ENCODE measurements at places on chromosomes 6 and 20.

- peak overlapping the region; percentile 88 for H3K4me3 ChIP-seq
- peak overlapping the region; percentile 83 for H3K27ac ChIP-seq
- H3K4me1 ChIP-seq, result no peaks in the 10 kb centered on the region
Measured at GRCh38 chr6:34424200-34425131, 1.4 kb downstream of the RPS10 start.

GRCh38 chr6:166194914-166195859, 27.5 kb upstream of the TBXT start:
- H3K36me3 ChIP-seq, result no peaks in the 10 kb centered on the region
- DNase-seq, result no peak

- H3K4me1 ChIP-seq, result no peaks in the 10 kb centered on the region
- no peaks in the 10 kb centered on the region for H3K36me3 ChIP-seq
- H3K4me3 ChIP-seq, result no peak overlapping the region
- no peak for DNase-seq
Measured at GRCh38 chr6:131159578-131159977, 24.3 kb downstream of the AKAP7 start.

GRCh38 chr20:48661575-48662455, 166.0 kb downstream of the PREX1 start:
- no peak for DNase-seq
- H3K27ac ChIP-seq, result peak overlapping the region; percentile 43
- H3K4me3 ChIP-seq, result no peak overlapping the region
- H3K4me1 ChIP-seq, result peaks cover 7% of the 10 kb centered on the region
- H3K36me3 ChIP-seq, result peaks cover 25% of the 10 kb centered on the region

DNA sequence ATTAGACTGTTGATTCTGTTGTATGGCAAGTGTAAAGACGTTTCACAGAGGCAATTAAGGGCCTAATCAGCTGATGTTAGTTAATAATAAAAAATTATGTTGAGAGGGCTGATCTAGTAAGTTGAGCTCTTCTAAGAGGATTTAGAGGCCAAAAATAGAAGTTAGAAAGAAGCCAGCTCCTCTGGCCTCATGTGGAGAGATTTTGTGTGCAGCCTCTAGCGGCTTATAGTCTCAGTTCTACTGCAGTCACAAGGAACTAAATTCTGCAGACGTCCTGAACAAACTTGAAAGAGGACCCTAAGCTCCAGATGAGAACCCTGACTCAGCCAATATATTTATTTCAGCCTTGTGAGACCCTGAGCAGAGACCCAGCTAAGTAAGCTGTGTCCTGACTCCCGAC, 498.6 kb downstream of the BTBD3 start:
- H3K4me1 ChIP-seq, result no peaks in the 10 kb centered on the region
- H3K4me3 ChIP-seq, result no peak overlapping the region
- no peaks in the 10 kb centered on the region for H3K36me3 ChIP-seq
- no peak overlapping the region for H3K27ac ChIP-seq
- H3K27me3 ChIP-seq, result no peaks in the 10 kb centered on the region

DNA sequence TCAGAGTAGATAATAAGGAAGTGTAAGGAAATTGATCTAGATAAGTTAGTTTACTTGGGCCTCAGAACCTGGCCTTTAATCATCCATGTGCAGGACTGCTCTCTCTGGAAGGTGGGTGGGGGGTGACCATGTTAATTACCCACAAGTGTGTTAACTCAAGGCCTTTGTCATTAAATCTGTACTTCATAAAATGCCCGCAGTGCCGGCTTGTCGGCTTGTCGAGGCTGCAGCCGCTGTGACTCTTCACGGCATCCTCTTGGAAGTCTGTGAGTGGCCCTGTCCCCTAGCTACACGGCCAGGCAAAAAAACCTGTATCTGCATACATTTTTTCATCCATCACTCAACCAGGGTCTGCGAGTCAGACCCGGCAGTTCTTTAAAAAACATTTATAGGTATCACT, 70.9 kb upstream of the ASCC3 start:
- no peaks in the 10 kb centered on the region for H3K27me3 ChIP-seq
- H3K36me3 ChIP-seq, result no peaks in the 10 kb centered on the region
- no peak overlapping the region for H3K4me3 ChIP-seq

DNA sequence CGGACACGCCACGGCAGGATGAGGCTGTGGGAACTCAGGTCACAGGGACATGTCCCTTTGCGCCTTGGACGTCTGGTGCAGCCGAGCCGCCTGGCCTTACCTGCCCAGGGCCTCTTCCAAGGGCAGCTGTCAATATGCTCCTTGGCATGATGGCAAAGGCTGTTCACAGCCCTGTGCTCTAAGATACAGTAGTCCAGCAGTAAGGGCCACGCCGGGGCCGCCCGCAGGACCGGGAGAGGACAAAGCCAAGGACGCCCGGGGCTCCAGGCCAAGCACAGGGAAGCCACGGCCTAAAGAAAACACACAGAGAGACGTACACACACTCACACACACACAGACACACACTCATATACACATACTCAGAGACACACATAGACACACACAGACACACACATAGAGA, 13.0 kb downstream of the FOXF2 start:
- H3K4me1 ChIP-seq, result no peaks in the 10 kb centered on the region
- H3K4me3 ChIP-seq, result no peak overlapping the region
- no peaks in the 10 kb centered on the region for H3K36me3 ChIP-seq

- H3K4me3 ChIP-seq, result no peak overlapping the region
- H3K4me1 ChIP-seq, result no peaks in the 10 kb centered on the region
- H3K27me3 ChIP-seq, result no peaks in the 10 kb centered on the region
- H3K27ac ChIP-seq, result no peak overlapping the region
- no peaks in the 10 kb centered on the region for H3K36me3 ChIP-seq
Measured at GRCh38 chr20:35571555-35571954, 29.7 kb downstream of the ERGIC3 start.

DNA sequence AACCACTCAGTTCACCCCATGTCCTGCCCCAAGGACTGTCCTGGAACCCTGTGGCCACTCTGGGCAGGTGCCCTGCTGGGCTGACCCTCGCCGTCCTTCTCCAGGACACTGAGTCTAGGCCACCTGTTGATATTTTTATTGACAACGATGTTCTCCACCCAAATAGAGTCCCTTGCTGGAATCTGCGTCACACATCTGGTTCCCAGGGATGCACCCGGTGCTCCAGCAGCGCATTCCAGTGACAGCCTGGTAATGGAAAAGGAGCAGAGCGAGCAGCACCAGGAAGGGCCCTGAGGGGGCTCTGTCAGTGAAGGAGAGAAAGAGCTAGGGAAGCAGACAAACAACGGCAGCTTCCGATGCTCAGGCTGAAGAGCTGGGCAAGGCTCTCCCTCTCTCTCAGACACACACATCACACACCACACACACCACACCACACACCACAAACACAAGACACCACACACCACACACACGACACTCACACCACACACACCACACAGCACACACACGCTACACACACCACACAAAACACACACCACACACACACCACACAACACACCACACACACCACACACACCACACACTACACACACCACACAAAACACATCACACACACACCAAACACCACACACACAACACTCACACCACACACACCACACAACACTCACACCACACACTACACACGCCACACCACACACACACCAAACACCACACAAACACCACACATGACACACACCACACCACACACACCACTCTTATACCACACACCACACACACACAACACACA, 117.9 kb upstream of the THBS2 start:
- H3K4me3 ChIP-seq, result no peak overlapping the region
- H3K4me1 ChIP-seq, result no peaks in the 10 kb centered on the region
- H3K27me3 ChIP-seq, result no peaks in the 10 kb centered on the region
- H3K27ac ChIP-seq, result no peak overlapping the region

DNA sequence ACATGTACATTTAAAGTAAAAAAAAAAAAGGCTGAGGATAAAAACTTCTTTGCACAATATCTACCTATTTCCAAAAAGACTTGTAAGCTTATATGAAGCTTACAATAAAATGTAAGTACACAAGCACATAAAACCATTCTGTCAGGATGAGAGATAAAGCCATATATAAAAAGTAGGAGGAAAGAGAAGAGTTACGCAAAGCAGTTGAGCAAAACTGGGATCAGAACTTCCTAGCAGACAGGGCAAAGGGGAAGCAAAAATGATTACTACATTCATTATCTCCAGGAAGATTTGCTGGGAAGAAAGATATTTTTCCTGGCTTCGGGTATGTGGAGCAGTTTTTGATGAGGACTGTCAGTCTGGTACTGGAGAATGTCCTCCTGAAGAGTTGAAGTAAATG, 198.1 kb downstream of the MTFR2 start:
- DNase-seq, result no peak
- no peaks in the 10 kb centered on the region for H3K36me3 ChIP-seq

- no peaks in the 10 kb centered on the region for H3K36me3 ChIP-seq
- no peaks in the 10 kb centered on the region for H3K4me1 ChIP-seq
- H3K4me3 ChIP-seq, result no peak overlapping the region
- no peak for DNase-seq
Measured at GRCh38 chr20:43789593-43789992, 62.8 kb upstream of the GTSF1L start.

DNA sequence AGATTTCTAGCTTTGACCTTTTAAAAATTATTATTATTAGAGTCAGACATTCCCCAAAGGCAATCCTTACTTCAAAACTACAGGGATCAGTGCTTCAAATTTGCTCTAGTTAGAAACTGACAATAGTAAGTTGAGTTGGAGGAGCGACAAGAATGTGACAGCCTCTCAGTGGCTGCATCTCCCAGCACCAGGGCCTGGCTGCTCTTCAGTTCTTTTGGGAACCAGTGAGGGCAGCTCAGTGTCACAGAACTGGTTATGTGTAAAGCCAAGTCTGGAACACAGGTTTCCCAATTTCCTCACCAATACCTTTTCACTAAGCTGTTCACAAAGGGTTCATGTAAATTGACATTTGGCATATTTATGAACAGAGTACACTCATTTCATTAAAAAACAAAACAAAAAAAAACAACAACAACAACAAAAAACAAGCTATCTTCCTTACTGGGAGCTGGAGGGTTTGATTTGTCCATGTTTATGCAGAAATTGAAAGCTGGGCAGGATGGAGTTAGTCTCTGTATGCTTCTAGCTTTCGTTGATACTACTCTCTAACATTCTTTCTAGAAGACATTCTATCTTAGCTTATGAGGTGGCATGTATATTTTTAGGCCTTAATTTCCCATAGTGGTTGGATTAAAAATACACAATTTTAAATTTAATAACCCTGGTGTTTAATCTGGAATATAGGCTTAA, 95.0 kb downstream of the SAMD5 start:
- no peaks in the 10 kb centered on the region for H3K36me3 ChIP-seq
- no peaks in the 10 kb centered on the region for H3K4me1 ChIP-seq
- no peaks in the 10 kb centered on the region for H3K27me3 ChIP-seq
- DNase-seq, result no peak
- H3K4me3 ChIP-seq, result no peak overlapping the region

GRCh38 chr6:114108119-114109002, 137.4 kb upstream of the HDAC2 start:
- H3K27ac ChIP-seq, result no peak overlapping the region
- no peaks in the 10 kb centered on the region for H3K27me3 ChIP-seq
- peak; percentile 77 for DNase-seq
- H3K4me3 ChIP-seq, result no peak overlapping the region
- H3K4me1 ChIP-seq, result no peaks in the 10 kb centered on the region

DNA sequence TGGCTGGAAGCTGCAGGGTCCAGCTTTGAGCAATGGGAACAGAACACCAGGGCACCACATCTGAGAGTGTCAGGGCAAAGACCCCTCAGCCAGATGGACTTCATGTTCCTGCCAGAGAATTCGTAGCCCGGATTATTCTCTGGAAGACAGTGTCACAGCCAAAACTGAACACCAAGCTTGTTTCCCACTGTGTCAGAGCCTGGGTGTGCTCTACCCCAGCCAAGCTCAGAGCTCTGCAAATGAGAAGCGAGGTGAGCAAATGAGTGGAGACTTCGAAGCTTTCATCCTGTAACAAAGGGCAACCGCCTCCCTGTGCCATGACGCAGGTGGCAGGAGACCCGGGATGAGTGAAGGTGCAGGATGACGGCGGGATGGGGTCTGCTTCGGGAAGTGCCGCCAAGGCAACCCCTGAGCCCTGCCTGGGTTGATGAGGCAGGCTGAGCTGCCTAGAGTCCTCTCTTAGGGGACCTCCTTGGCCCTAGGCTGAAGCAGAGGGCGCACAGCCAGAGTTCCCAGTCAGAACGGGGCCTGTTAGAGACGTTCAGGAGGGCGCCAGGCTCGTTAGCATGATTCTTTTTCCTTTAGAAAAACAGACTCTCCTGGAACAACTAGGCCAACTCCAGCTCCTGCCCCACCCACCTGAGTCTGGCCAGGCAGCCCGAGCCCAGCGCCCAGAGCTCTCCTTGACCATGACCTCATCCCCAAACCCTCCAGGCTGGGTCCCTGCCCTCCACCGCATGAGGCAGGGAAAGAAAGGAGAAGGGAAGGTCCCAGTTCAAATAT, 187.7 kb downstream of the SOD2 start:
- no peaks in the 10 kb centered on the region for H3K27me3 ChIP-seq
- H3K4me3 ChIP-seq, result no peak overlapping the region
- H3K4me1 ChIP-seq, result no peaks in the 10 kb centered on the region
- H3K36me3 ChIP-seq, result no peaks in the 10 kb centered on the region
- DNase-seq, result peak; percentile 52

DNA sequence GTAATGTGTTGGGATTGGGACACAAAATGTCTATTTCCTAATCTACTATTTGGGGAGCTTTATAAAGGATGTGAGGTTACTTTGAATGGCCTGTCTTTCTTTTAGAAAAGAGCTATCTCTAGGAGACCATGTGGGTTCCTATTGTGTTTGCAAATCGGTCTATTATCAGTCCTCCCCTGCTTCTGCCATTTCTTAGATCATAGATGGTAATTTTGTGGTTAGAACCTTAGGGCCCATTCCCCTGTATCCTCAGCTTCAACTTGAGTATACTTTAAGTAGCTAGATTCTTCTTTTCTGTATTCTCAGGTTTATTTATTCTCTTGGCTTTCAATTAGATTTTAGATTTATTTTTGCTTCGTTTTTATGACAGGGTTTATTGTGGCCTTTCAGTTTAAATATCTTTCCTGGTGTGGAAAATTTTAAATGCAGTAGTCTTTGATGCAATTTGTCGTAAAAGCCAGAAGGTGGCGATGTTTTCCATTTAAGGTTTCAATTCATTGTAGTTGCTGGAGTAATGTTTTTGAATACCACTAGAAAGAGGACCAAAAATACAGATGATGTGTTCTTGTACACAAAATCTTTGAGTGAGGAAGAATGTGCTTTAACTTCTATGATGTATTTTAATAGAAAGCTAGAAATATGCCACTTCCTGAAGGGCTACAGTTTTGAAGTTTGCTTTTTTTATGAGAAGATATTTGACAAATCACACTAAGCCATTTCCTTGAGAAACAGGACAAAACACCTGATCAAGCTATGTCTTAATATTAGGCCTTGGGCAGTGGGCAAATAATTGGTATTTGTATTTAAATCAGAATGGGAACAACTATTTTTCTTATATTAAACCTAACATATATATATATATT, 20.3 kb downstream of the TBPL1 start:
- peaks cover 6% of the 10 kb centered on the region for H3K4me1 ChIP-seq
- H3K27me3 ChIP-seq, result no peaks in the 10 kb centered on the region
- no peak overlapping the region for H3K27ac ChIP-seq
- no peaks in the 10 kb centered on the region for H3K36me3 ChIP-seq
- DNase-seq, result no peak

- H3K36me3 ChIP-seq, result no peaks in the 10 kb centered on the region
- H3K4me1 ChIP-seq, result peaks cover 63% of the 10 kb centered on the region
- H3K27me3 ChIP-seq, result no peaks in the 10 kb centered on the region
- peak; percentile 87 for DNase-seq
Measured at GRCh38 chr6:16320533-16321340, 82.3 kb downstream of the GMPR start.

- DNase-seq, result no peak
- H3K4me1 ChIP-seq, result no peaks in the 10 kb centered on the region
- no peak overlapping the region for H3K27ac ChIP-seq
Measured at GRCh38 chr20:44792796-44793195, 17.6 kb downstream of the RIMS4 start.
